Fibroblast of mammary gland (primary cell): ENCODE measurements at places on chromosomes 3 and 15.

GRCh38 chr15:101425787-101426365 lies 63.6 kb downstream of the PCSK6 start:
- DNase-seq, result no peak

- DNase-seq, result no peak
Measured at GRCh38 chr3:49415931-49416601, 3.8 kb downstream of the TCTA start.

DNA sequence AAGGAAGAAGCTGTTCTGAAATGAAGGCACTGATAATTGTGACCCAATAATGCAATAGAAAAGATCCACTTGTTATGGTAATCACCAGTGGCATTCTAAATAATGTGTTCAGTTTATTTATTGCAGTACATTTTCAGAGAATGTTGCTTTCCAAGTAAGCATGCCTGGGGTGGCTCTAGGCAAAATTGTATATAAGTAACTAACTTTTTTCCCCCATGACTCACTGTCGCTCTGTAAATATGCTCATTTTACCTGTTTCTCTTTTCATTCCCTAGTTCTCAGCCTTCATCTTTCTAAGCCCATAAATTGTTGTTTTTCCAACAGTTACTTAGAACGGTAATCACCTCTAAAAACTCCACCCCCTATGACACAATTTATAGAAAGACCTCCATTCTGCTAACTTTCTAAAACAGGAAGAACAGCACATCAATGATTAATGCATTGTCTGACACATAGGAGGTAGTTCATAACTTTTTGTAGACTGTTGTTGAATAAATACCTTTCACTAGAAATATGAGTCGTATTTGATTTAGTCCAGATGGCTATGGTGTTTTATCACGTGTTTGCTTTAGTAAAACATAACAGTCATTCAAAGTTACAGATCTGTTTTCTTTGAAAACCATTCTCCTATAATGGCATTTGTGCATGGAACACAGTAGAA lies 143.1 kb downstream of the LSAMP start:
- peak; percentile 36 for DNase-seq

DNA sequence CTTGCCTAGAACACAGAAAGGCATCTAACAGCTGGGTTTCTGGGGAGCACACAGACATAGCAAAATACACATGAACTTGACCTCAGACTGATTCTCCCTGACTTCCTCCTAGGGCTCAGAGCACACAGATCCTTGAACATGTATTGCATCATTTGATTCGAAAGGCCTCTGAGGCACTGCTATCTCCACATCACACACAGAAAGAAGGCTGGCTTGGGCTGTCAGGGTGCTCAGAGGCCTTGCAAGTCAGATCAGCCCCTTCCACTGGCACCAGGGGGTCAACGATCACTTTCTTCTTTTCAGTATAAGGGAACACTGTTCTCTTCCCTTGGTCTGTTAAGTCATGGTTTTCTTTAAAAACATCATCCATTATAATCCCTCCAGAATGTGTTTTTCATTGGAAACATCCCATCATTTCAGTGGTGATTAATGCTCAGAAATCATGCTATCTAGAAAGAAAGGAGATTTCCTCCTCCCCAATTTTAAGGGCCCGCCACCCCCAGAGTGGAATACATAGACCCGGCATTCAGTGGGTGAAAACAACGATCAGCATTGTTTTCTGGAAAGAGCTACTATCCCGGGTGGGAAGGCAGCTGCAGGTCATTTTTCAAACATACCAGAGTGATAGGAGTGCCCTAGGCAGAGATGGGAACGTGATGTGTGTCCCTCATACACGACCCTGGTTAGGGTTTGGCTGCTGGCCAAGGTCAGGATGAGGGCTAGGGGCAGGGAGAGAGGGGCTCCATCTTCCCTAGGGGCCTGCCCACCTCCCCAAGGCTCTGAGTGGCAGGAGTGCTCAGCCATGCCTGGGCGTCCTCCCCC lies 253.3 kb upstream of the LYSMD4 start:
- DNase-seq, result no peak

GRCh38 chr3:129611812-129612533 lies 5.5 kb upstream of the PLXND1 start:
- no peak for DNase-seq

DNA sequence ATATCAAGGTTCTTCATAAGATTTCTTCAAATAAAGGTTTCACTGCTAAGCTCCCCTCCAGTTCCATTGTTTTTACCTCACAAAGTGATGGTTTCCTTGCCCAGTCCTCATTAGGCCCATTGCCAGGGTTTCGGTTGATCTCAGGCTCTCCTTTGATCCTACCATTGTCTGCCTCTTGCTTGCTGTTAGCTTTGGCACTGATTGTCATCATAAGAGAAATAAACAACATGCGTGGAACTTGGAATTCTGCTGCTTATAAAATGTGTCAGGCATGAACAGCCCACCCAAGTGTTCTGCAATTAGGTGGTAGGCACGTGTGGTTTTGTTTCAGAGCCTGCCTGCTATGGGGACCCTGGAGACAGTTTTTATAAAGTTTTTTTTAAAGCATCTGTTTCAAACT lies 107.6 kb upstream of the BFSP2 start:
- no peak for DNase-seq
